Activated CD8-positive, alpha-beta memory T cell treated with anti-CD3 and anti-CD28 coated beads, Interleukin-2, amount 50 U/mL, for 4 hours (primary cell): ENCODE measurements at places on chromosomes 13 and 19.
A peak's percentile ranks its signal among the peaks of the same experiment; 100 is the strongest.

GRCh38 chr19:54684527-54684926, 21.7 kb downstream of the LILRB4 start:
- DNase-seq = no peak

DNA sequence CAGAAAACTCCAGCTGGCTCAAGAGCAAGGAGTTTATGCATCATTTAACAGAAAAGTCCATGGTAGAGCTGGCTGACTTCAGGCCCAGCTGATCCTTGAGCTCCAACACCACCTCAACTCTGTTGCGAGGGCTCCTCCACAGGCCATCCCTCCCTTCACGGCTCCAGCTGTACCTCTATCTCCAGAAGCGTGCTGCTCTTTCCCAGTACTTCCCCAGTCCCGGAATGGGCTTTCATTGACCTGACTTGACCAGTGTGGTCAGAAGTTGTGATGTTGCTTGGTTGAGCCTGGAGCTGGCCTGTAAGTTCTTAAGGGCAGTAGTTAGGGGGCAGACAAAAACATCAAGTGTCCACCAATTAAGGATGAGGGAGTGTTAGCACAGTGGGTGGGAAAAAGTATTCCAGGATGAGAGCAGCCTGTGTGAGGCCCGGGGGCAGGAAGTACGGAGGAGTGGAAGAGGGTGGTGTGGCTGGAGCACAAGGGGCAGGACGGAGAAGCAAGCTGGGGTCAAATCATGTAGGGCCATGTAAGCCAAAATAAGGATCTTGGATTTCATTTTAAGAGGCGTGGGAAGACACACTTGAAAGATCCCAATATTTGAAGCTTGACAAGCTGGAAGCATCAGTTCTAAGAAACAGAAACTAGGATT, 24.0 kb downstream of the SKA3 start:
- no peak for DNase-seq

DNA sequence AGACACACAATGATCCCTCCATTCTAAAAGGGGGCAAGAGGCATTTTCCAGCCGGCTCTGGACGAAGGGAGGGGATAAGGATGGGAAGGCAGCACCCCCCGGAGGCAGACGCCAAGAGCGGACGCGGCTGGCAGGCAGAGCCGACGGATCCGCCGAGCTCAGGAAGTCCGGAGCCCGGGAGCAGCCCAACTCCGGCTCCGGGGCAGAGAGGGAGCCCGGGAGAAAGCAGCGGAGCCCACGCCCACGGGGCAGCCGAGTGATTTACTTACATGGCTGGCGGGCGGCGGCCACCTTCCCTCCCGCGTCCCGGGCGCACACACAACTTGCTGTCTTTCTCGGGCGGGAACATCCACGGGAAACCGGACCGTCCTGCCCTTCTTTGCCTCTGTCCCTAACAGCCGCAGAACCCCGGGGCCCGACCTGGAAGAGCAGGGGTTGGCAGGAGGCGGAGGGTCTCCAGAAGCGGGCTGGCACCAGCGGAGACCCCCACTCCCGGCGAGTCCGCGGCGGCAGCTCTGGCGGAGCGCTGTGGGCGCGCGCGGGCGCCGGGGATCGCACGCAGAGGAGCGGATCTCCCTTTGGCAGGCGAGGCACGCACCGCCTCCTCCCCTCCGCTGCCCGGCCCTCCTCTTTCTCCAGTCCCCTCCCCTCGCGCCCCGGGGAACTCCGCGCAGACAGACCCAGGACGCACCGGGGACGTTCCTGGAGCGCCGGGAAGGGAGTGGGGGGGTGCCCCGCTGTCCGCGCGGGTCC, at the start of gene LHFPL6:
Gene LHFPL6, minus strand, starts transcription at position 580 of the 753 bp plus-strand sequence.
- DNase-seq = peak; percentile 30

- no peak for DNase-seq
Observed at GRCh38 chr13:31322702-31323405, 123.1 kb downstream of the B3GLCT start.

- no peak for DNase-seq
Observed at GRCh38 chr19:2416321-2417097, 10.9 kb downstream of the TIMM13 start.
